CD4-positive, alpha-beta T cell treated with Interleukin-1 beta for 1 hour (primary cell): ENCODE measurements at places on chromosomes 7 and 10.

GRCh38 chr10:5683065-5683464 lies 1.6 kb upstream of the TASOR2 start:
- no peak for DNase-seq

GRCh38 chr7:38070718-38071117 lies 107.3 kb upstream of the STARD3NL start:
- DNase-seq, result no peak

DNA sequence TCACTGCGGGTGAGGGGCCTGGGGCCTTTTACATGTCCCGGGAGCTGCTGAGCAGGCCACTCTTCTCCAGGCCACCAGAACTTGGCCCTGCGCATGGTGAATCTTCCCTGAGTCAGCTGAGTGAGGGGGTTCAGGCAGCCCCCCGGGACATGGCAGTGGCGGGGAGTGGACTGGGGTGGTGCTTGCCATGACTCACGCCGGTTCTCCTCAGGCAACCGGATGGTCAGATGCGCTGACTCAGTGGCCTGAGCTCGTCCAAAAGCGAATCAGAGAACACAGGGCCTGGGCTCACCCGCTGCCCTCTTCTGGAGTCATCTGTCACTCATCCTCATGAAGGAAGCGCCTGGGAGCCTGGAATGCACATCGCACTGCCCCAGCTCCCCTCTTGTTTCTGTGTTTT lies 33.5 kb downstream of the HTRA1 start:
- no peak for DNase-seq

DNA sequence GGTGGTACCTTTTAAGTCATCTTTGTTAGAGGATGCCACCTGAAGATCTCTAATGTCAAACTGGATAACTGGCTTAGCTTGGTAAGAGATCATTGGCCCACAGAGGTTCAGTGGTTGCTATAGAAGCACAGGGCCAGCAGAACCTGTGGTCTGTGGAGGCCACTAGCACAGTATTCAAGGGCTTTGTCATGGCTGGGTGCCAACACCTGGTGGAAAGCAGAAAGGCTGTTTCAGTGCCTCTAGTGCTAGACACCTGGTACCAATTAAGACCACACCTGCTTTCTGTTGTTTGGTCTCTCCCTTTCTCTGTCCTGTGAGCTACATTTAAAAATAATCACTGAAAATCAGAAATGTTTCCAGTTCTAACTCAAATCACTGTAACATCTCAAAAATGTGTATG lies 10.0 kb upstream of the PCGF5 start:
- DNase-seq, result peak; percentile 18

DNA sequence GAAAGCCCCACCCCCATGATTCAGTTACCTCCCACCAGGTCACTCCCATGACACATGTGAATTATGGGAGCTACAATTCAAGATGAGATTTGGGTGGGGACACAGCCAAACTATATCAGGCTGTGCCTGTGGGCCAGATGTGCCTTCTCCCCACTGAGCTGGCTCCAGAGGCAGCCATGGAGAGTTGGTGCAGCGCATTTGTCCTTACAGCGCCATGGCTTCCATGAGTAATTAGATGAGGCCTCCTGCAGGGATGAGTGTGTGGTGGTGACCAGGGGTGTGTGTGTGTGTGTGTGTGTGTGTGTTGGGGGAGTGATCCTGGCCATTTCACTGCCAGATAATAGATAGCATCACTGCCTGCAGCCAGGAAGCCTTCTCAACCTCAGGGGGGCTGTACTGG lies 94.6 kb downstream of the FANK1 start:
- no peak for DNase-seq

- DNase-seq, result no peak
Measured at GRCh38 chr7:107631588-107632491, 28.8 kb upstream of the SLC26A4 start.

GRCh38 chr7:139972029-139972428 lies 90.7 kb downstream of the PARP12 start:
- DNase-seq, result no peak

DNA sequence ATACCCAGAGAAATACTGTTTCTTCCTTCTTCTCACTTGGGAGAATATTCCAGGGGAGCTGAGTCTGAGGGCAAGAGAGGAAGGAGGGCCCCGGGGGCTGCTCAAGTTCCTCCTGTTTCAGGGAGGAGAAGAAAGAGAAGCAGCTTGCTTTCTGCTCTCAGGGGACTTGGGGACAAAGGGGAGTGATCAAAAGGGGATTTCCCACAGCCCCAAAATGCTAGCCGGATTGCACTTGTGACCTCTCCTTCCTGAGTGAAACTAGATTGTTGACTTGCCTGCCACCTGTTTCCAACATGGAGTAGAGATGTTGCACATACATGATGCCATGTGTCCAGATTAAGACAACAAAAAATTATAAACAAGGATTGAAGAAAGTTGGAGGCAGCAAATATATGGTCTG lies 28.7 kb upstream of the PDCD4 start:
- DNase-seq, result peak; percentile 64

DNA sequence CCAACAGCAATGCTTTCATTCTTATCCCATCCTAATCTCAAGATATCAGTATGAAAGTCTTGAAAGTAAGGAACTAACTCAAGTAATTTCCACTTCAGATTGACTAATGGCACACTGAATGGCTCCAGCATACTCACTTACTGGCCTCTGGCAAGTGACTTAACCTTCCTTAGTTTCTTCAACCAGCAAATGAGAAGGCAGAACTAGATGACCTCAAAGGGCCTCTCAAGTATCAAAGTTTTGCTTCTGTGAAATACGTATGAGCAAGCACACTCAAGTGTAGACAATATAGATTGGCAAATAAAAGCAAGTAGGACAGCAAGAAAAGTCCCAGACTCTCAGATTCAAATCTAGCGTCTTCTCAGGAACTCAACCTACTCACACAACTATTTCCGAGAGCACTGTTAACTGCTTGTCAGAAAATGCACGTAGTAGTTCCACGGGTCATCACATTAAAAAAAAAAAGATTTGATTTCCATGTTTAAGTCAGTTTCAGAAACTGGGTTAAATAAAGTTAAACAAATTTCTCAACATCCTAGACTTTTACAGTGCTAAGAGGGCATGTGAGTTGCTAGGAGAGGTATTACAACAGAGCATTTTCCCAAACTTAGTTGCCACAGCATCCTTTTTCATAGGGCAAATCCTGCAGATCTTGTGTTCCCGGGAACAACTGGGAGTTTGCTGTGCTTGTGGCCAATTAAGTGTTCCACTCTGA lies 276.9 kb upstream of the KLF14 start:
- DNase-seq, result no peak

- no peak for DNase-seq
Measured at GRCh38 chr10:44325157-44325556, 59.7 kb downstream of the CXCL12 start.

- no peak for DNase-seq
Measured at GRCh38 chr7:106417273-106417902, 132.6 kb upstream of the NAMPT start.
